ENCODE measurements at places on chromosomes 7 and 10.

DNA sequence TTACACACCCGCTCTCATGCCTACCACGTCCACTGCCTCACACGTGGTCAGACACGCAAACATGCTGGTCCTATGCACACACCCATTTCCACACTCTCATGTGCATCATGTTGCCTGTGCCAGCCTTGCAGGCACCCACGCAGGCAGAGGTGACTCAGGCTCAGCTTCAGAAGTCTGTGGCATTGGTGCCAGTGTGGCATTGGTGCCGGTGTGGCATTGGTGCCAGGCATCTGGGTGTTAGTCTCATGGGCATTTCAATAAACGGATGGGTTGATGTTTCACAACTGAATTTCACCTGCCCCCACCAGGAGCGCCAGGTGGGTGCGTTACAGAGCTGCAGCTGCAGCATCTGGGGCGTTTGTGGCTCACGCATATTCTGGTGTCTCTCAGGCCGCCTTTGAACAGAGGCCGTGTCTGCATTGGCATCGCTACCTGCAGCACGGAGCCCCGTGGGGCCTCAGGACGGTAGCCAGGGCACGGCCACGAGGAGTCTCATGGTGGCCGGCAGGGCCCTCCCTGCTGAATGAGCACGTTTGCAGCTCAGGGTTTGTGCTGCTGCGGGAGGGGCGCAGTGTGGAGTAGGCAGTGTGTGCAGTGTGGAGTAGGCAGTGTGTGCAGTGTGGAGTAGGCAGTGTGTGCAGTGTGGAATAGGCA, 24.7 kb downstream of the KNDC1 start:
- DNase-seq = no peak

- DNase-seq = no peak
Measured at GRCh38 chr7:90270431-90271178, 25.6 kb downstream of the CFAP69 start.

- no peak for DNase-seq
Measured at GRCh38 chr7:149006345-149006725, 22.0 kb downstream of the PDIA4 start.

- DNase-seq = no peak
Measured at GRCh38 chr7:118053353-118053752, 130.6 kb upstream of the LSM8 start.

DNA sequence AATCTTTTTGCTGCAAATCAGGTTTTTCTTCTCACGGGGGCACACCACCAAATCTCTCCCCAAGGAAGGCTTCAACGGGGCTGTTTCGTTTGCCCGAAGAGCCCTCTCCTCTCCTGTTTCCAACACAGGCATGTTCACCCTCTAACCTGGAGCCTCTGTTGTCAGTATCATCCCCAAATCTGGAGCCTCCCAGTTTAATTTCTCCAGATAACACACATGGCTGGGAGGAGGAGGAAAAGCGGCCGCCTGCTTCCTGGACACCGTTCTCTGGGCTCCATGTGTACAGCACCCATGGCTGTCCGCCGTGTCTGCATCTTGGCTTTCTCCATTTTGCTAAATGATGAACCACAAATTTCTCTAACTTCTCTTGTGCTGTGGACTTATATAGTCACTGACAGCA, 214.5 kb downstream of the DIP2C start:
- DNase-seq = no peak

- no peak for DNase-seq
Measured at GRCh38 chr10:102649797-102650654, 5.7 kb downstream of the TRIM8 start.

- no peak for DNase-seq
Measured at GRCh38 chr7:94280851-94281250, 113.8 kb upstream of the COL1A2 start.

GRCh38 chr7:12759151-12759550, 71.7 kb downstream of the ARL4A start:
- DNase-seq = peak; percentile 63

GRCh38 chr10:15363031-15363430, 8.1 kb downstream of the FAM171A1 start:
- DNase-seq = no peak

DNA sequence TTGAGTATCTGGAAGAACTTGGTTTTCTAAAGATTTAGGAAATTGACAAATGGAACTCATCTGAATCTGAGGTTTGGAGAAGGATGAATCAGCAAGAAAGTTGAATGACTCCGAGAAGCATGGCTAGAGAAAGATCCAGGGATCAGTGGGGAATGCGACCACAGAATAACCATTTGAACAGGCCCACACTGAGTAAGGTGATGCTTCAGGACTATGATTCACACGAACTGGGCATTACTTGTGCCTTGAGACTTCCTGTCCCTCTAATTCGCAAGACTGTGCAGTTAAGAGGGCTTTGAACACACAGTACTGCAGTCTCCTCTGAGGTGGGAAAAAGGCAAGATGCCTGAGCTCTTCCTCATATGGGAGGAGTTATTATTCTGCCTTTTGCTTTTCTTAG, 395.5 kb upstream of the POM121L12 start:
- peak; percentile 93 for DNase-seq

Measured in astrocyte of the spinal cord (primary cell).